ENCODE measurements at places on chromosomes 7 and 10. TPM values are rescaled to one million over a fixed set of nuclear protein-coding genes. Genes with fewer than 3 reads are reported as not detected.

FOXP2 gene
- polyA plus RNA-seq, result 0.92 TPM

BAZ1B gene
- 8.9 TPM for polyA plus RNA-seq

CLDN3 gene
- polyA plus RNA-seq, result 0.62 TPM

CADPS2 gene
- polyA plus RNA-seq, result 7.0 TPM

TAS2R5 gene
- 0.92 TPM for polyA plus RNA-seq

XPNPEP1 gene
- polyA plus RNA-seq, result 24.8 TPM

IQUB gene
- polyA plus RNA-seq, result not detected

TRIM24 gene
- 9.1 TPM for polyA plus RNA-seq

CAMK2G gene
- polyA plus RNA-seq, result 7.5 TPM

TUBAL3 gene
- 0.13 TPM for polyA plus RNA-seq

DENND2A gene
- polyA plus RNA-seq, result 11.5 TPM

ASB10 gene
- polyA plus RNA-seq, result 0.05 TPM

SYT15 gene
- polyA plus RNA-seq, result 0.92 TPM

EEPD1 gene
- polyA plus RNA-seq, result 23.5 TPM

LIPN gene
- not detected for polyA plus RNA-seq

EIF3B gene
- polyA plus RNA-seq, result 88.3 TPM

TRPV5 gene
- not detected for polyA plus RNA-seq

RNF148 gene
- not detected for polyA plus RNA-seq

LBX1 gene
- polyA plus RNA-seq, result not detected

FGF8 gene
- not detected for polyA plus RNA-seq

INPP5F gene
- polyA plus RNA-seq, result 8.7 TPM

GTF2IRD1 gene
- 41.1 TPM for polyA plus RNA-seq

ATG9B gene
- polyA plus RNA-seq, result not detected

SMO gene
- 3.2 TPM for polyA plus RNA-seq

RNLS gene
- 11.2 TPM for polyA plus RNA-seq

HYAL4 gene
- not detected for polyA plus RNA-seq
